ENCODE measurements at places on chromosomes 2 and 18.

GRCh38 chr18:46843372-46843771, 73.9 kb downstream of the PIAS2 start:
- no peak for DNase-seq

- no peak for DNase-seq
These were observed 78.0 kb downstream of the SOWAHC start for GRCh38 chr2:109692013-109692743.

DNA sequence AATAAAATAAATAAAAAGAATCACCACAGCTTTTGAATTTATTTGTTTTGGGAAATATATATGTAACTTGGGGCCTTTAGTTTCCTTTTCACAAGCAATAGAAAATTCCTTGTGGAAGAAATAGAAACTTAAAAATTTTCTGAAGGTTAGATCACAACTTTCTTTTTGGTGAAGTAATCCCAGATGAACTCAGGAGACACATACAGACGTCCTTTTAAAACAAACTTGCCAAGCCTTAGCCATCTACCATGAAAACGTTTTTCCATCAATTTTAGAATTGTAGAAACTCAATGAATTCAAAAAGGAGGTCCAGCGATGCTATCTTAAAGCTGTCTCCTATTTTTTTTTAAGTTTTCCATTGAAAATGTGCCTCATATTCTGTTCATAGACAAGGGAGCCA, 225.6 kb downstream of the ASXL3 start:
- no peak for DNase-seq

- no peak for DNase-seq
These were observed 130.9 kb downstream of the ANTXR1 start for GRCh38 chr2:69143748-69144360.

DNA sequence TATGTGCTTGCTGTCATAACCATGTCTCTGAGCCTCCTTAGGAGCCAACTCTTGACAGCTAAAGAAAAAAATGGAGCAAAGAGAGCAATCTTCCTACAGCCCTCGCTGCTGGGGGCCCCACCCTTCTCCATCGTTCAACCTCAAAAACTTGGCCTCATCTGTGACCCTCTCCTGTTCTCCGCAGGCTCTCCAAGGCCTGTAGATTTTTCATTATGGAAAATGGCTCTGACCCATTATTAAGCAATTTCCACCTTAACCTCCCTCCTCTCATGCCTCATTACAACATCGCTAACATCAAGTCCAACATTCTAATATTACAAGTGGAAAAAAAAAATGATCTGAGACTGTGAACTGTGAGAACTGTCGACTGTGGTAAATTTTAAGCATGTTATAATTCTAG, 98.7 kb downstream of the SLC8A1 start:
- DNase-seq, result no peak

DNA sequence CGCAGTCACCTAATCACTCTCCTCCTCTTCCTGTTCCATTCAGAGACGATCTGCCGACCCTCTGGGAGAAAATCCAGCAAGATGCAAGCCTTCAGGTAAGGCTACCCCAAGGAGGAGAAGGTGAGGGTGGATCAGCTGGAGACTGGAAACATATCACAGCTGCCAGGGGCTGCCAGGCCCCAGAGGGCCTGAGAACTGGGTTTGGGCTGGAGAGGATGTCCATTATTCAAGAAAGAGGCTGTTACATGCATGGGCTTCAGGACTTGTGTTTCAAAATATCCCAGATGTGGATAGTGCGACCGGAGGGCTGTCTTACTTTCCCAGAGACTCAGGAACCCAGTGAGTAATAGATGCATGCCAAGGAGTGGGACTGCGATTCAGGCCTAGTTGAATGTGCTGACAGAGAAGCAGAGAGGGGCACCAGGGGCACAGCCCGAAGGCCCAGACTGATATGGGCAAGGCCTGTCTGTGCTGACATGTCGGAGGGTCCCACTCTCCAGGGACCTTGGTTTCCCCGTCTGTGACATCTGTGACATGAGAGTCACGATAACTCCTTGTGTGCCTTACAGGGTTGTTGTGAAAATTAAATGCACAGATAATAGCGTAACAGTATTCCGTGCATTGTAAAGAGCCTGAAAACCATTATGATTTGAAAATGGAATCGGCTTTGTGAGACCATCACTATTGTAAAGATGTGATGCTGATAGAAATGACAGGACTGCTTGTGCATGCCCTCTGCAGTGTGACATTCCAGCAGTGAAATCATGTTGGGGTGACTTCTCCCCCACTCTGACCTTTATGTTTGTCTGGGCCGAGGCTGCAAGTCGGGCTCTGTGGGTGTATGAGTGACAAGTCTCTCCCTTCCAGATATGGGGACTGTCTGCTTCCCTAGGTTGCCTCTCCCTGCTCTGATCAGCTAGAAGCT, 510 bp downstream of the IL1RN start:
- no peak for DNase-seq

DNA sequence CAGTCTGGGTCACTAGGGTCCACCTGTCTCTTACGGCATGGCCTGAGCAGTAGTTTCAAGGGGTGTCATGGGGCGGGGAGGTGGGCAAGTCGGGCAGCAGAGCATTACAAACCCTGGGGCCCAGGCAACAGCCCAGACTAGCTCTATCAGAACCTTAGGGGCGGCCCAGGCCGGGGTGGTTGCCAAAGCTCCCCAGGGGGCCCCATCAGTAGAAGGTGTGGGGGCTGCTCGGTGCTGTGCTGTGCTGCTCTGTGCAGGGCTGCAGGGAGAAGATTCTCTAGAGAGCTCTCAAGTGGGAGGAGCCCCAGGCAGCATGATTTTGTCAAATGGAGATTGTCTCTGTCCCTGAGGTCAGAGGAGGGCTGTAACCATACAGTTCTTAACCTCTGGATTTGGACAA, 36.4 kb upstream of the SLC14A1 start:
- DNase-seq, result no peak

DNA sequence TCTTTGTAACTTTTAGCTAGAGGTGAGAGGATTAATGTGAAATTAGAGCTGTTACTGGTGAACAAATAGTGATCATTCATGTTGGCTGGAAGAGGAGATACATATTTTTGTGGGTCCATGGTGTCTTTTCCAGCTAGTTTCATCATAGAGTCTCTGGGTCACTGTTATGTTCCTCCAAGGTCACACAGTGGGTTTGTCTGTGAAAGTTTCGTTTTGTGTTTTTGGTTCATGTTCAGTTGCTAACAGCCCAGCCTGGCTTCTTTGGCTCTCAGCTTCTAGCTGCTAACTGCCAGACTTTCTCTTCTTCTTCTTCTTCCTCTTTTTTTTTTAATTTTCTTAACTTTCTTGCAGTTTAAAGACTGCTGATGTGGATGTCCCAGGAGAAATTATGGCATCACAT, 480.0 kb upstream of the SYT4 start:
- DNase-seq, result no peak

- no peak for DNase-seq
These were observed 23.7 kb downstream of the CWC22 start for GRCh38 chr2:179983250-179983932.
